ENCODE measurements at places on chromosomes 4 and X. TPM values are rescaled to one million over a fixed set of nuclear protein-coding genes. Genes with fewer than 3 reads are reported as not detected.

The GPR50 gene
- 0.70 TPM for total RNA-seq

The MAGEA2B gene
- not detected for total RNA-seq

The SPOCK3 gene
- 21.5 TPM for total RNA-seq

The PKD2 gene
- 27.9 TPM for total RNA-seq

The PROM1 gene
- 40.1 TPM for total RNA-seq

The OCRL gene
- 12.1 TPM for total RNA-seq

The AMBN gene
- total RNA-seq, result not detected

The JADE3 gene
- 33.1 TPM for total RNA-seq

The EDA2R gene
- total RNA-seq, result 1.6 TPM

The RAB9A gene
- 20.2 TPM for total RNA-seq

The CHRDL1 gene
- total RNA-seq, result 3.6 TPM

The MAGEA4 gene
- total RNA-seq, result not detected

The GPR82 gene
- total RNA-seq, result not detected

The PIN4 gene
- 18.8 TPM for total RNA-seq

The ALAS2 gene
- total RNA-seq, result 0.32 TPM

The DNAAF6 gene
- total RNA-seq, result not detected

The SCRG1 gene
- not detected for total RNA-seq

The SHOX gene
- total RNA-seq, result not detected

The SPATA18 gene
- total RNA-seq, result 1.4 TPM

The GYPE gene
- total RNA-seq, result not detected

The HDAC8 gene
- 37.3 TPM for total RNA-seq

The GLRA2 gene
- not detected for total RNA-seq

The GPC3 gene
- total RNA-seq, result 34.7 TPM

The TEC gene
- 4.4 TPM for total RNA-seq

The RUFY3 gene
- 92.7 TPM for total RNA-seq

The LPAR4 gene
- total RNA-seq, result 0.82 TPM

The USP26 gene
- total RNA-seq, result not detected

The BMP3 gene
- total RNA-seq, result 0.11 TPM

The RTL3 gene
- not detected for total RNA-seq

The NRK gene
- total RNA-seq, result 0.51 TPM

The SLC16A2 gene
- total RNA-seq, result 12.5 TPM

The PPP1R2C gene
- total RNA-seq, result not detected

The SSX2 gene
- total RNA-seq, result not detected

The FAM9C gene
- not detected for total RNA-seq

The LONRF3 gene
- 2.5 TPM for total RNA-seq

The PCSK1N gene
- total RNA-seq, result 2.4 TPM

The FHDC1 gene
- total RNA-seq, result 2.5 TPM

The ZNF595 gene
- 10.7 TPM for total RNA-seq

The L1CAM gene
- total RNA-seq, result 35.2 TPM

The RBMX gene
- total RNA-seq, result 396 TPM

The SYTL5 gene
- total RNA-seq, result 0.70 TPM

The GPRASP2 gene
- total RNA-seq, result 24.5 TPM

All from endodermal cell (in vitro differentiated cells).